ENCODE measurements at places on chromosomes 16 and 17.
A peak's percentile ranks its signal among the peaks of the same experiment; 100 is the strongest.

- DNase-seq = no peak
These were observed 28.9 kb upstream of the MAP3K14 start for GRCh38 chr17:45345554-45346215.

- no peak for DNase-seq
These were observed 24.8 kb downstream of the POLR3E start for GRCh38 chr16:22322021-22322471.

DNA sequence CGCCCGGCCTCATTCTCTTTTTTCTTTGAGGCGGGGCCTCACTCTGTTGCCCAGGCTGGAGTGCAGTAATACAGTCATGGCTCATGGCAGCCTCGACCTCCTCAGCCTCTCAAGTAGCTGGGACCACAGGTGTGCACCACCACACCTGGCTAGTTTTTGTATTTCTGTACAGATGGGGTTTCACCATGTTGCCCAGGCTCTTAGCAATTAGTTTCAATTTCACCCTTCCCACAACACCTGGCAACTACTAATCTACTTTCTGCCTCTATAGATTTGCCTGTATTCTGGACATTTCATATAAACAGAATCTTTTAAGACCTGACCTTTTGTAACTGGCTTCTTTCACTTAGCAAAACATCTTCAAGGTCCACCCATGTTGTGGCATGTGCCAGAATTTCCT, 8.0 kb upstream of the NT5M start:
- no peak for DNase-seq

- DNase-seq = no peak
These were observed 50.1 kb upstream of the DDX52 start for GRCh38 chr17:37693328-37693727.

DNA sequence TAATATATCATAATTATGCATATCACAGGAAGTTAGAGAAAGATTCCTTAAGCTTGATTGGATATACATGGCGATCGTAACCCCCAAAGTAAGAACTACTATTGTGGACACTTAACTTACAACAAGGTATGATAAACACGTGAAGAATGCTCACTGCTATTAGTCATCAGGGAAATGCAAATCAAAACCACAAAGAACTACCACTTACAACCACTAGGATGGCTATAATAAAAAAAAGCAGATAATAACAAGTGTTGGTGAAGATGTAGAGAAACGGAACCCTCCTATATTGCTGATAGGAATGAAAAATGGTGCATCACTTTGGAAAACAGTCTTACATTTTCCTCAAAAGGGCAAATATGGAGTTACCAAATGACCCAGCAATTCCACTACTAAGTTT, 265.9 kb downstream of the SLC39A11 start:
- DNase-seq = no peak

DNA sequence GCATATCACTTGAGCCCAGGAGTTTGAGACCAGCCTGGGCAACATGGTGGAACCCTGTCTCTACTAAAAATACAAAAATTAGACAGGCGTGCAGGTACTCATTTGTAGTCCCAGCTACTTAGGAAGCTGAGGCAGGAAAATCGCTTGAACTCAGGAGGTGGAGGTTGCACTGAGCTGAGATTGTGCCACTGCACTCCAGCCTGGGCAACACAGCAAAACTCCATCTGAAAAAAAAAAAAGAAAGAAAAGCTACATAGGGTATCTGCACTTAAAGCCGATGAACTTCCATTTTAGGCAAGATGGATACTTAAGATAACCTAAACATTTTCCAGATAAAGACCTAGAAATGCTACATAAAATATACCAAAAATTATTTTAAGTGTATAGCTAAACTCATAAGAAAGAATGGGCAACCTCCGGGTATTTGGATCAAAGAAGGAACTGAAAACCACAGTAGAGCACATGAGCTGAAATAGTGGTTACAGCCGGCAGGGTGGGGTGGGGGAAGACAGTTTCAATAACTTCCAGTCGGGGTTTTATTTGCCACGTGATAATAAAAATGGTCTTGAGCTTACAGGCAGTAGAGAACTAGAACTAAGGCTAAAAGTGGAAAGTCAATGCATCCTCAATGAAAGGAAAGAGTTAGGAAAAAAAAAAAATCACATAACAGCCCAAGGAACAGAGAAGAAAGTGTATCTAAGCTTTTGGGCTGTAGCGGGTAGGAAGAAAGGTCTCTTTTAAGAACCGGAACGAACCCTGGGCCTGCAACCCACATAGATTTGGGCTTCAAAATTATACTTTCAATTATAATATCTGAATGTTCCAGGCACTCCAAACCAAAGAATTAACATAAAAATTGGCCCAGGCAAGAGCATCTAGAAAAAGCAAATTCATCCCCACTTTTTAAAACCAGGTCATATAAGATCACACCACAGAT, 53.1 kb downstream of the CFDP1 start:
- DNase-seq = peak; percentile 60

DNA sequence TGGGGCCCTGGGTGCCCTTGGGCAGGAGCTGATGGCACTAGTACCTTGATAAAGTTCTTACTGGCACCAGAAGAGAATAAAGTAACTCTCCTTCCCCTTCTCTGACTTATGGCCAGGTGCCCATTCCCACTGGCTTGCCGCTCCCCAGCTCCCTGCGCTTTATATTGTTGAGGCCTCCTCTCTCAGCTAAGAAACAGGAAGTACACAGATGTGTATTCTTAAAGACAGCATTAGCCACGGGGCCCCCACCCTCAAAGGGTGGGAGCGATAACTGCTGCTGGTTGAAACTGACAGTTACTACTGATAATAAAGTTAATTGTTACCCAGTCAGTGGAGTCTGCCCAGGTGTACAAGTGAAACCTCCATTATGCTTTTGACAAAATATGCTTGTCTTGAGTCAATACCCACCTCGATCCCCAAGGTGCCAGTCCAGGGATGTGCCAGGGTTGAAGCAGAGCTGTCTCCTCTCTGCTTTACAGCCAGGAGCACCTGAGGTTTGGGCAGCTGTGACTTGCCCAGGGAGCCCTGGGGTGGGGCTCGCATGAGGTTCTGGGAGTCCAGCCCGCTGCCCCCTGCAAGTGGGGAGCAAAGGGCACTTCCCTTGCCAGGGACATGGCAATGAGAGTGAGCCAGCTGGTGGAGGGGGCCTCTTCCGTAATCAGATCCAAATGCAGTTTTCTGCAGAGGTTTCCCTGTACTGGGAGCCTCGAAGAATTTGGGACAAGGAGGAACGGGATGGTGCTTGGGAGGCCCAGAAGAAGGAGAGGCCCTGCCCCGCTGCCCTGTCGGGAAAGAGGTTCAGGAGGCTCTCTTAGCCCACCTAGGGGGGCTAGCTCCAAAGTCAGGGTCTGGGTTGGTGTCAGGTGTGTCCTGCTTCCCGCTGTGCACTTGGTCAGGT, 5.4 kb upstream of the CLDN9 start:
- DNase-seq = no peak

- no peak for DNase-seq
These were observed 271.0 kb downstream of the PHKB start for GRCh38 chr16:47732122-47732521.

DNA sequence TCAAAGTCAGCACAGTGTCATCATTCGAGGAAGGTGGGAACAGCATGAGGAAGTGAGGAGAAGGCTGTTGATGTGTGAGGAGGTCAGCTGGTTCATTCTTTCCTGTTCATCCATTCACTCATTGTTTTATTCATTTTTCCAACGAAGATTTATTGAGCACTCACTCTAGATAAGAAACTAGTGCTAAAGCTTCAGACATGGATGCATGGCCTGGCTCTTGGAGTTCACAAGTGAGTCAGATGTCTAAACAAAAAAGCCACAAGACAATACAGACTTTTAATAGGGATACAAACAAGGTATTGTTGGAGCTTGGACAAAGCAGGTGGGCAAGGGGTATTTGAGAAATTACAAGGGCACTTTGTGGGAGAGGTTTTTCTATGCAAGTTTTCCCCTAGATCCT, 31.3 kb upstream of the MPHOSPH6 start:
- DNase-seq = no peak

GRCh38 chr16:75111961-75112733, 4.4 kb downstream of the LDHD start:
- DNase-seq = no peak

GRCh38 chr17:72567774-72568173, 447.0 kb downstream of the SOX9 start:
- no peak for DNase-seq

DNA sequence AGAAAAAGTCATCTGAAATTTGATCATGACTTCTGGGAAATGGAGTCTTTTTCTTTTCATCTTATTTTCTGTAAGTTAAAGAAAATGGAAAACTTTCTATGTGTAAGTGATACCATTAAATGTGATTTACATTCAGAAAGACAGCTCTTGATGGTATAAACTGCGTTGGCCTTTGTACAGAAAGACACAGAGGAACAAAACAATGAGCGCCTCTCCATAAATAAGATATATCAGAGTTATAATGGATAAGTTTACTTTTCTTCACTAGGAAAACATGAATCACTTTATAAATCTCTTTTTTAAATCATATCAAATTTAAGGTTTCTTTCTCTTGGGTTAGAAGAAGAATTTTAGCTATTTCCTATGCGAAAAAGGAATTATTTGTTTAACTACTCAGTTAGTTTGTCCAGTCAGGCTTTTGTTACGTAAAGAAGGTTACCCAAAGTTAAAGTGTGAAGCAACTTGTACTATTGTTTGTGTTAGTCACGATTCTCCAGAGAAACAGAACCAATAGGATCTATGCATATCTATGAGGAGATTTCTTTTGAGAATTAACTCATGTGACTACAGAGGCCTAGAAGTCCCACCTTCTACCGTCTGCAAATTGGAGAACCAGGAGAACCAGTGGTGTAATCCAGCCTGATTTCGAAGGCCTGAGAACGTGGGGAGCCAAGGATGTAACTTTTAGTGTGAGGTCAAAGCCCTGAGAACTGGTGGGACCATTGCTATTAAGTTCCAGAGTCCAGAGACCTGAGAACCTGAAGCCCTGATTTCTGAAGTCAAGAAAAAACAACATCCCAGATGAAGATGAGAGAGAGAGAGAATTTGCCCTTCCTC, 295.4 kb upstream of the KCNJ16 start:
- no peak for DNase-seq

DNA sequence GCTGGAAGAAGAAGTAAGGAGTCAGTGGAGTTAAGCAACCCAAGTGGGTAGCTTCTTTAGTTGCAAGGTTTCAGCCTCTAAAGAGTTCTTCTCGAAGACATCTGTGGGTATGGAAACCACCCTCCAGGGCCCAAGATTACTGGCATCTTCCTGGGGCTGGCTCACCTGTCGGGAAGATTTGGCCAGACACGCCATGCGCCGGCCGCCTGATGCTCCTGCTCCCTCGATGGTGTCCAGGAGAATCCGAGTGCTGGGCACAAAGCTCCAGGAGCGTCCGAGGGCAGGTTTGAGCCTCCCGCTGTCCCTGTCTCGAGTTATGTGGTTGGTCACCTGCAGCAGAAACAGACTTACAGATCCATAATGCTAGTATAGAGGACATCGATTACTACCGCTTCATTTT, 18.6 kb downstream of the RAD51D start:
- no peak for DNase-seq

DNA sequence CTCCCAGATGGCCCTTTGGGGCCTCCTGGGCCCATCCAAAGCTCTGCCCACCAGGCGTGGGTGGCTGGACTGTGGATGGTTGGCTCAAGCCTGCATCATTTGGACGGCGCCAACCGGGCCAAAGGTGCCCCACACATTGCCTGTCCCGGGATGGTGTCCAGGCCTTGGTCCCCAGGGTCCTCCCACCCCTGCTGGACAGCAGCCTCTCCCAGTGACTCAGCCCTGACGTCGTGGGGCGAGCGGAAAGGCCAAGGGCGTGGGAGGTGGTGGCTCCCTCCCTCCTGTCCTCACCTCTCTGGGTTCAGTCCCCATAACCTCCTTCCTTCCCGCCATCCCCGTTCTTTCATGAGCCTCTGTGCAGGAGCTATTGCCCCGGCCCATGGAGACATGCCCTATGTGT, 42.1 kb upstream of the DLX4 start:
- no peak for DNase-seq

DNA sequence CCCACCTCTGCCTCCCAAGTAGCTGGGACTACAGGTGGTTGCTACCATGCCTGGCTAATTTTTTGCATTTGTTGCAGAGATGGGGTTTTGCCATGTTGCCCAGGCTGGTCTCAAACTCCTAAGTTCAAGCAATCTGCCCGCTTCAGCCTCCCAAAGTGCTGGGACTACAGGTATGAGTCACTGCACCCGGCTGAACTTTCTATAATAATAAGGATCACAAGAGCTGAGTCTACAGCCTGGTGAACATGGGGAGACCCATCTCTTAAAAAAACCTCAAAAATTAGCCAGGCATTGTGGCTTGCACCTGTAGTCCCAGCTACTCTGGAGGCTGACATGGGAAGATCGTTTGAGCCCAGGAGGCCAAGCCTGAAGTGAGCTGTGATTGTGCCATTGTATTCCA, 53.5 kb downstream of the WDR59 start:
- no peak for DNase-seq

- peak; percentile 81 for DNase-seq
These were observed 627 bp upstream of the TSPOAP1 start for GRCh38 chr17:58329035-58329809.

DNA sequence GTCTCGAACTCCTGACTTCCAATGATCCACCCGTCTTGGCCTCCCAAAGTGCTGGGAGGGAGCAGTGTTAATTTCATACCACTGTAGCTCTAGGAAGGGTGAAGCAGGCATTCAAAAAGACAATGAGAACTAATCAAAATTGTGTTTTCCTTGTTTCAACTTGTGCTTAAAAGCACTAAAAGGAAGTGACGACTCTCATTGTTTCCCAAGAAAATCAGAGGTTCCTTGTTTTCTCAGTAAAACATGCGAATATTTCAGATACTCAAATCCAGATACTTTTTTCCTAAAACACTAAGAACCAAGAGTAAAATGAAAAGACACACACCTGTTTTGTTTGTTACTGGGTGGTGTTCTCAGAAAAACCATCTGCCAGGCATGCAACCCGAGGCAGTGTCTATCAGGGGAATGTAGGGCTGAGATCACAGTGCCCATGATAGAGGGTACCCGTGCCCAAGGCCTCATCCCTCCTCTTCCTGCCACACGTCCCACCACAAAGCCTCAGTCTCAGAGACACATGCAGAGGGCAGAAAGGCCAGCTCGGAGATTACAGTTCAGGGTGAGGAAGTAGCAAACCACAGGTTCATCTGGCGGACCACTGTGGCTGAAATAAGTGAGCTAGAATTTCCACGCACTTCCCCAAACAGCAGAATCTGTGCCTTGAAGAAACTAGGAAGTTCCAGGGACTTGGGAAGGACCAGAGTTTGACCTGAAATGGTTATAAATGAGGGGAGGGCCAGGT, 33.7 kb downstream of the GINS3 start:
- DNase-seq = peak; percentile 9

- no peak for DNase-seq
These were observed 12.3 kb downstream of the SRRM2 start for GRCh38 chr16:2764718-2765117.

DNA sequence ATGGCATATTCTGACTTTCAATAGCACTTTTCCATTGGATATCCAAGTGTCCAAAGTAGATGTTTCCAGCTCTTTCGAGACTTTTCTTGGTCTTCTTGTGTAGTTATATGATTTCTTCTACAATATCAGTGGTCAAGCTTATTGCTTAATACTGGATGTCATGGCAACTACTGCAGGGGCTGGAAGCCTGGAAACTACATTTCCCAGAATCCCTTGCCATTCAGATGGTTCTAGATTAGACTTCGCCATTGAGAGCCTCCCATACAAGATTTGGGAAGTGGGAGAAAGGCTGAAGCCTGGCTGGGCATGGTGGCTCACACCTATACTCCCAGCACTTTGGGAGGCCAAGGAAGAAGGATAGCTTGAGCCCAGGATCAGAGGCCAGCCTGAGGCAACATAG, 153.6 kb downstream of the C16orf95 start:
- no peak for DNase-seq
